PC-9 (cell line): ENCODE measurements at places on chromosomes 12 and 14. TPM values are rescaled to one million over a fixed set of nuclear protein-coding genes. Genes with fewer than 3 reads are reported as not detected.

The CMA1 gene
- total RNA-seq, result not detected in 2 replicates

The DIO3 gene
- total RNA-seq, result 0.26 TPM in 1 of 2 replicates, not detected in the other

The PTPRO gene
- not detected in 2 replicates for total RNA-seq

The CSRP2 gene
- total RNA-seq, result 4.1 and 4.5 TPM in 2 replicates

The HCAR3 gene
- 0.38 and 0.44 TPM in 2 replicates for total RNA-seq

The SLC17A8 gene
- total RNA-seq, result not detected in 2 replicates

The CABP1 gene
- total RNA-seq, result not detected in 2 replicates

The MSRB3 gene
- 0.55 and 1.2 TPM in 2 replicates for total RNA-seq

The OTOGL gene
- total RNA-seq, result not detected in 2 replicates

DNA sequence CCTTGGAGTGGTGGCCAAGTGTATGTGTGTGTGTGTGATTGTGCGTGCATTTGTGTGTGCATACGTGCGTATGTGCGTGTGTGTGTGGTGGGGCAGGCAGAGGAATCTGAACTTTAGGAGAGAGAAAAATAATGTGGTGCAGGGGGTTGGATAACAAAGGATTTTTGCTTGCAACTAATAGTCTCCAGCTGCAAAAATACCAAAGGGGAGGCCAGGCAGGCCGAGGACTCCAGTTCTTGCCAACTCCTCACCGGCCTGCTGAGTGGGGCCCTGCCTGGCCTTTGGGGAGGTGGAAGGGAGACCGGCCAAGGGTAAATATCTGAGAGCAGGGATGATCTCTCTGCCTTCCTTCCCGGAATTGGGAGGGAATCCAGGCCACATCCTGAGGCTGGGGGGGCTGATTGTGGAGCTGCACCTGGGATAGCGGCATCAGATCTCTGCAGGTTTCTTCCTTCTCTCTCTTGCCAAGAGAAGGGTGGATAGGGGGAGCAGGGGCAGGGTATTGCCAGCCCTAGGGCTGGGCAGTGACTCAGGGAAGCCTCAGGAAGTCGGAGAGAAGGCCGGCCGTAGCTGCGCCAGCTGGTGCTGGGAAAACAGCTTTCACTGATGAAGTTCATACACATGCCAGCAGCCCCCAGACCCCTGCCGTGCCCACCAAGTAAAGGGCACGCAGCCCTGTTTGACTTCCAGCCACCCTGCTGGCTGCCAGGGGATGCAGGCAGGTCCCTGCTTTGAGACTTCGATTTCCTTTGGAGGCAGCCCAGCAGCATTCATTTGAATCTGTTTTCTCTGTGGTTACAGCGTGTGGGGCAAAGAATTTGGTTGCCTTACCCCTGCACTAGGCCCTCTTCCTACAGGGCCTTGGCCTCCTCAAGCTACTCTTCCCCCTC, 4.6 kb upstream of the LRP1-AS start:
- no peak for DNase-seq

- no peak for DNase-seq
Observed at GRCh38 chr14:97329701-97330100, 532.5 kb downstream of the VRK1 start.

- peak; percentile 72 for DNase-seq
Observed at GRCh38 chr14:33564774-33565630, 385.9 kb downstream of the EGLN3 start.

DNA sequence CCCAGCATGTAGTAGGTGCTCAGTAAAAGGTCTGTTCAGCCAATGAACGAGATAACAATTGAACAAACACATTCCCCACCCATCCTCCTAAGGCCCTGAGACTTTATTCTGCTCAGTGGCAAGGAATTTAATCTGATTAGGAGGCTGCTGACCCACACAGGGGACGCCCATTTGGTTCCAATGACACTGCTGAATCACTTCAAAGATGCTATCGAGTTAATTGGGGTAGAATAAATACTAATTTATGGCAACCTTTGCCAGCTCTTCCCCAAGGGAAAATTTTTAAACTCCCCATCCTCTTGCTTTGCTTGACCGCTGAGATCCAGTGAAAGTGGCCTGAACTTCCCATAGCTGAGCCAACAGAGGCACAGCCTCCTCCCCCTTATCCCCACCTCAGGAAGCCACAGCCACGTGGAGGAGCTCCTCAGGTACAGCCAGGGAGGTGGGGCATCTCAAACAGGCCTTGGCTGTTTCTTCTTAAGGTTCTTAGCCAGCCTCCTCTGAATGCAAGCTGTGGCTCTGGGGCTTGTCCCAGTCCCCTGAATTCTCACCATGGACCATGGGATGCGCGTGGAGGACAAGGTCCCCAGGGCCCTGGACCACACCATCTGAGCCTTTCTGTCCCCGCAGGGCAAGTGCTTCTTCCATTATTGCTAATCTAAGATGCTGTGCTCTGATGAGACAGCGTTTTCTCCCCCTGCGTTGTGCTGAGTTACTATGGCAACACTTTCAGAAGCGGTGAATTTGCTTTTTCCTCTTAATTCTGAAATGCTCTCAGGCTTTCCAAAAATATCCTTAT, 26.7 kb downstream of the C14orf132 start:
- DNase-seq, result peak; percentile 67

DNA sequence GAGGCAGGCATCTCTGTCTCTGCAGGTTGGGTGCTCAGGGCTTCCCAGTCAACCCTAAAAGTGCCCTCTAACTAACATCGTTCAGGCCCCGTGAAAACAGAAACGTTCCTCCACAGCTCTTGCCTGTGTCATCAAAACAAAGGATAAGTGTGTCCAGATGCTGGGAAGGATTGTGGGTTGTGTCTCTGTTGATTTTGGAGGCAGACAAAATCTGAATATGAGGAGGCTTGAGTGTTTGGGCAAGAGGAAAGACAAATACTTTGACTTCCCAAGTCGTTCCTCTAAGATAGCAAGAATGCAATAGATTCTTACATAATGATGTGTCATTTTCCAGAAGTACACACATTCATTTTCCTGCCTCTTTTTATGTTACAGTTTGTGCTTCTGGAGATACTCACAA, 52.9 kb downstream of the SERPINA3 start:
- DNase-seq, result no peak

- no peak for DNase-seq
Observed at GRCh38 chr12:53579545-53579955, 46.6 kb downstream of the ATF7 start.

DNA sequence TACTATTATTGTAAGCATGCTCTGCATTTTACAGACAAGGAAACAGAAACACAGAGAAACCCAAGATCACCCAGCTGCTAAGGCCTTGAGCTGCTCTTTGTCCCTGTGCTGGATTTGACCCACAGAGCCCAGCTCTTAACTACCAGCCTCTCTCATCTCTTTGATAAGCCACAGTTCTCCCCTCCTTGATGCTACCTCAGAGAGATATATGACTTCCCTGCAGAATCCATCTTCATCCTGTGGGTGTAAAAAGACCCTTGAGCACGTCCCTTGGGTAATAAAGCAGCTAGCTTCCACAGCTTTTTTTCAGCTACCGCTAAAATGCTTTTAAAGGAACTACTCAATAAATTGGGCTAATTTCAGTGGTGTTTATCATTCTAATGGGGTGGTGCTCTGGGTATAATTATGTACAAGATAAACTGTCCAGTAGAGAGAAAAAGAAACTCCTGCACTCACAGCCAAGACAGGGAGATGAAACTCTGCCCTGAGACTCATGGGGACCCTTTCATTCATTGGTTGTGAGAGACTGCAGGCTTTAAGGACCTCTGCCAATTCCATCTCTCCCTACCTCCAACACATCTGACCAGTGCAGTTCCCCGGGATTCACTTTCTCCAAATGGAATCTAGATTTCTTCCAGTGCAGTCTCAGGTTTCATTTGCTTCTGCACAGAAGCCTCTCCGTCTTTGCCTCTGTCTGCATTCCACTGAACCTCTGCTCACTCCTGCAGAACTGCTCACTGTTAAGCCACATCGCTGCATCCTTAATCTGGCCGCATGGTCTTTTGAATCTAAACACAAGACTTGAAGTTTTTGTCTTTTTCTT, 24.7 kb upstream of the NTF3 start:
- DNase-seq, result no peak

- no peak for DNase-seq
Observed at GRCh38 chr14:32998433-32998832, 59.8 kb downstream of the NPAS3 start.

DNA sequence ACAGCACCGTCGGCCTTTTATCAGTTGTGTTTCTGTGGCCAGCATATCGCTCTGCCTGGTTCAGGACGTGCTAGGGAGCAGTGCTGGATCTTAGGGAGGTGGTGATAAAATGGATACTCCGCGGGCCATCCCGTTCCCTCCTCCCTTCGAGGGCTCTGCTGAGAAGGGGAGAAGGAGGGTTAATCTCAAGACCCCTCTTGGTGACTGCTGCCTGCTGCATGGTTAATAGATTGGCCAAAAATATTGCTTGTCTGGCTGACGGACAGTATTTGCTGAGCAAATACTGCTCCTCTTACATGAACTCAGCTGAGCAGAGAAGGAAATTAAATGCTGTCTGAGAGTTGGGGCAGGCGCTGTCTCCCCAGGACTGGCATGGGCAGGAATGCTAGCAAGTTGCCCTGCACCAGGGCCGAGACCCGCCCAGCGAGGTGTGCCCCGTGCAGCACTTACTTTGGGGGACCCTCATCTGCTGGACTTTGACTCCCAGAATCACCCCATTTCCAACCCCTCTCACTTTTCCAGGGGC, 1.2 kb downstream of the FBRSL1 start:
- no peak for DNase-seq

DNA sequence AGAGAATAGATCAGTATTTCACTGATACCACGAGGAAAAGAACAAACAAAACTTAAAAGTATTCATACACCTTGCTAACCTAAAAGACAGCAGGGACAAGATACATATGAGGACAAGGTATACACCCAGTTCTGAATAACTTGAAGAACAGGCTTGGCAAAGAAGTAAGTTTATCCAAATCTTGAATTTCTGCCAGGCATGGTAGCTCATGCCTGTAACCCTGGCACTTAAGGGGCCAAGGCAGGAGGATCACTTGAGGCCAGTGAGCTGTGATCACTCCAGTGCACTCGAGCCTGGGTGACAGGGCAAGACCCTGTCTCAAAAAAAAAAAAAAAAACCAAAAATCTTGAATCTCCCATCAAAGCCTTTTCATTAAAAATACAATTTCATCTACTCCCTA, 25.0 kb downstream of the EIF2S1 start:
- DNase-seq, result peak; percentile 8

- DNase-seq, result no peak
Observed at GRCh38 chr12:122308811-122309210, 42.5 kb upstream of the VPS33A start.

GRCh38 chr12:125518074-125518473, 452.8 kb downstream of the AACS start:
- no peak for DNase-seq

GRCh38 chr12:52579468-52580465, 6.1 kb upstream of the KRT74 start:
- no peak for DNase-seq

- DNase-seq, result no peak
Observed at GRCh38 chr12:27207615-27208413, 36.3 kb upstream of the STK38L start.

DNA sequence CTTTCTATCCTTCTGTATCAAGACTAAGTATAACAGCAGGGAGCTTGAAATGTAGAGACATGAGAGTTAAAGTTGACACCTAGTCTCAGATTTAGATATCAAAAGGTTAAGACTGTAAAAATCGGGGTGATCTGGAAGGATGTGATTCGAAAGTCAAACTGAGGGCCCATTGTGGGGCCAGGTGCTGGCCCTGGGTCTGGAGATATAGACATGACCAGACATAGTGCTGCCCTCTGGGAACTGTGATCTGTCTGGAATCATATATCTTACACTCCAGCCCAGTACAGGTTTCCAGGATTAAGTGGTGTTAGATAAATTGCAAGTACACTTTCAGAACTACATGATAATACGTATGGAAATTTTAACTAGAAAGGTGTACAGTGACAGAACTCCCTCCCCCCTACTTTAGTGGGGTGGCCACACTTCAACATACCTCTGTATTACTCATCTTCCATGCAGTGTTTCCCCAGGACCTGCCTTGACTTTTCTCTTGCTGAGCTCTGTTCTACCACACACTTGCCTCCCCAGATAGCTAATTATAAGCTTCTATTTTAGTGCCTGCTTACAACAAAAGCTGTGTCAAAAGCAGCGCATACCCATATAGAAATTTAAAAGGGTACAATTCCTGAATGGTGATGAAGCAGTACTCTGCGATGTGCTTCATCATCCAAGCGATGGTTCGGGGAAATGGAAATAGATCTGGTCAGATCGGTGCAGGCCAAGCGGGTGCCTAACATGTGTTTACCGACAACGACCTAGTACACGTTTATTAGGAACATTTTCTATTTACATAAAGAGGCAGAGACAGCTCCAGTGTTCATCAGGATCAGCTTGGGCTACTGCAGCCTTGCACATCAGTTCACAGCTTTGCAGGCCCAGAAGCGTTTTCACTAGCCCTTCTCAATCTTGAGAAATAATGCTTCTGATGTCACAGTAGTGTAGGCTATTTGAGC, 68.7 kb downstream of the ARF6 start:
- peak; percentile 71 for DNase-seq

DNA sequence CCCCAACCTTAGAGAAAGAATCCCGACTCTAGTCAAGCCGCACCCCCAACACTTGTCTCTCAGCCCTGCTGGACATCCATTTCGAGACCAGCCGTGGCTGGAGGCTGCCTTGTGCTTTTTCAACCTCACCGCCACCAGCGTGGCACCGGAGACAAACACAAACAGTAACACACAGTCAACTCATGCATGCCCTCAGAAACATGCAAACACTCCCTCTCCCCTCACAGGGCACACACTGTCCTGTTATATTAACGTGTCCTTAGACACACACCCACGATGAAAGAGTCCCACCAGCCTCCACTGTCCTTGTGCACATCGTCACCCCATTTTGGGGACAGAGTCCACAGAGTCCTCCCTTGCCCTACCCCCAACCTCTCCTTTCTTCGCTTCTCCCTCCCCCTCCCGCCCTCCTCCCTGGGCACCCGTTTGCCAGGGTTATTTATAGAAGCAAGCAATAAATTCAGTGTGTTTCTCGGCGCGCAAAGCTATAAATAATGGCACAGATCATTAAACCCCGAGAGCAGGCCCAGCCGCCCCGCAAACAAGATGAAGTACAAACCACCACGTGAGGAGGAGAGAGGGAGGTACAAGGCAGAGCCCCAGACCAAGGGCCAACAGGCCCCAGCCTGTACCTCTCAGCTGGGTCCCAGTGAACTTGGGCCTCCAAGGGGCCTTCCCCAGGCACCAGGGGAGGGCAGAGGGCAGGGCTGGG, 27.9 kb downstream of the SMUG1 start:
- no peak for DNase-seq

DNA sequence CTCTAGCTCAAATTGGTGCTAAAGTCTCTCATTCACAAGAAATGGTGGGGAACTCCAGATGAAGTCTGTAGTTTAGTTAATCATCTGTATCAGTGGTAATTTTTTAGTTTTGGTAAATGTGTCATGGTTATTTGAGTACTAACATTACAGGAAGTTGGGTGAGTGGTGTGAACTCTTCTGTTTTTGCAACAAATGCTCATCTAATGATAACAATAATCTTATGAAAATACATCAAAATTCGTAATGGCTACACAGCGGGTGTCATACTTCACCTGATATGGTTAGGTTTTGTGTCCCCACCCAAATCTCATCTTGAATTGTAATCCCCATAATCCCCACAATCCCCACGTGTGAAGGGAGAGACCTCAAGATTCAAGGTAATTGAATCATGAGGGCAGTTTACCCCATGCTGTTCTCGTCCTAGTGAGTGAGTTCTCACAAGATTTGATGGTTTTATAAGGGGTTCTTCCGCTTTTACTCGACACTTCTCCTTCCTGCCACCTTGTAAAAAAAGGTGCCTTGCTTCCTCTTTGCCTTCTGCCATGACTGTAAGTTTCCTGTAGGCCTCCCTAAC, 209.3 kb upstream of the FOXN3 start:
- no peak for DNase-seq
